ENCODE measurements at places on chromosomes 11 and 22.

- DNase-seq: no peak
These were observed 27.9 kb downstream of the SHANK3 start for GRCh38 chr22:50700387-50701075.

GRCh38 chr22:36073476-36073875 lies 44.9 kb upstream of the RBFOX2 start:
- DNase-seq: no peak

GRCh38 chr11:45280449-45280848 lies 5.7 kb downstream of the SYT13 start:
- no peak for DNase-seq

DNA sequence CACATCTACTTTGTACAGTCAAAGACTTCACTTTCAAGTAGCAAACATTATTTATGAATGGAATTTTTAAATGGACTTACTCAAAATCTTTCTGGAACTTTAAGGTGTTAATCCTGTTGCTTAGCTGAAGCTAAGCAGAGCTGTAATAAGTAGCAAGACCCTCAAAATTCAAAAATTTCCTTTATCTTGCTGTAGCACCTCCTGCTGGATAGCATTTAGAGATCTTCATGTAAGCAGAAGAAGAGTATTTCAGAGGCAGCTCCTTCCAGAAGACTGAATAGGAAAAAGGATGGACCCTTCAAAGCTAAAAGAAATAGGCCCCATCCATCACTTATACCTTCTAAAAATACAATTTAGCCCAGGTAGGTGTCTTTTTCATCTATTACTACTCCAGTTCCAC lies 3.4 kb downstream of the PHF21A start:
- DNase-seq: no peak

- no peak for DNase-seq
These were observed at the start of gene CABP7 for GRCh38 chr22:29719899-29720645. TSS of gene CABP7 (plus strand) at chr22:29720003. CDS start at chr22:29720425, 422 bp downstream.

- DNase-seq: no peak
These were observed 19.1 kb upstream of the OOSP1 start for GRCh38 chr11:59918987-59919589.

DNA sequence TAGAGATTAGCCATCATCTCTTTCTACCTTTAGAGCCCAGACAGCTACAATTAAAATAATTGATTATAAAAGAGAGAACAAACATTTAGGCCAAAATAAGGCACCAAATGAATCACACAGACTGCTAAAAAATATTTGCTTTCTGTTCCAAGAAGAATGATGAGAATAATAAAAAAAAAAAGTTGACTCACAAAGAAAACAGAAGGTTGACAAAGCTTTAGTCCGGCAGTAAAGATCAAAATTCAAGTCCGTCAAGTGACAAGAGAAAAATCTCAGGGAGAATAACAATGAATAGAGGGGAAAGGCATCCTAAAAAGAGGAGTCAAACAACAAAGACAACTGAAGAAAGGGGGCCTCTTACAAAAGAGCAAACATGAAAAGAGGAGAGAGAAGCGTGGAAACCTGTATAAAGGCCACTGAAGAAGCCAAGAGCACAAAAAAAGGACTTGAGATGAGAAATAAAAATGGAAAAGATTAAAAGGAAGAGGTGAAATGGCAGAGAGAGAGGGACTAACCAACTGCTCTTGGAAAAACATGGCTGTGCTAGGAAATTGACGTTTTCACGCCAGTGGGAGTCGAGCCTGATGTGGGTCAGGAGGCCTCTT lies 910.2 kb downstream of the OPCML start:
- DNase-seq: no peak

GRCh38 chr11:117713538-117713991 lies 83.5 kb downstream of the DSCAML1 start:
- DNase-seq: no peak
